ENCODE measurements at places on chromosomes 3 and 15. TPM values are rescaled to one million over a fixed set of nuclear protein-coding genes. Genes with fewer than 3 reads are reported as not detected.

GOLGA8T gene
- polyA plus RNA-seq, result 0.05 TPM

SPRED1 gene
- polyA plus RNA-seq, result 2.3 TPM

PLOD2 gene
- 13.8 TPM for polyA plus RNA-seq

CLDN11 gene
- 0.49 TPM for polyA plus RNA-seq

CD200R1L gene
- polyA plus RNA-seq, result not detected

LEKR1 gene
- polyA plus RNA-seq, result 0.21 TPM

CPNE4 gene
- polyA plus RNA-seq, result 0.08 TPM

BHLHE40 gene
- 185 TPM for polyA plus RNA-seq

GNAT1 gene
- 0.02 TPM for polyA plus RNA-seq

FSIP1 gene
- 0.21 TPM for polyA plus RNA-seq

TMEM108 gene
- 0.41 TPM for polyA plus RNA-seq

SLCO2A1 gene
- polyA plus RNA-seq, result 6.2 TPM

PIGZ gene
- 3.6 TPM for polyA plus RNA-seq

LRRC31 gene
- not detected for polyA plus RNA-seq

HSPBAP1 gene
- polyA plus RNA-seq, result 7.5 TPM

TEX9 gene
- polyA plus RNA-seq, result 2.9 TPM

SMCO1 gene
- not detected for polyA plus RNA-seq

HCLS1 gene
- 6.4 TPM for polyA plus RNA-seq

MOBP gene
- polyA plus RNA-seq, result not detected

PARP3 gene
- polyA plus RNA-seq, result 8.2 TPM

ATP13A4 gene
- polyA plus RNA-seq, result 24.9 TPM

FEM1B gene
- polyA plus RNA-seq, result 12.5 TPM

MESP2 gene
- 0.56 TPM for polyA plus RNA-seq

LMCD1 gene
- 17.2 TPM for polyA plus RNA-seq

GCNT3 gene
- polyA plus RNA-seq, result 8.3 TPM

SNTN gene
- not detected for polyA plus RNA-seq

TMOD3 gene
- 42.8 TPM for polyA plus RNA-seq

CLASP2 gene
- 7.2 TPM for polyA plus RNA-seq

GALK2 gene
- polyA plus RNA-seq, result 5.6 TPM

ZWILCH gene
- 4.5 TPM for polyA plus RNA-seq

FOXB1 gene
- polyA plus RNA-seq, result not detected

CPB1 gene
- 0.21 TPM for polyA plus RNA-seq

CLDN16 gene
- polyA plus RNA-seq, result 0.05 TPM

IQCF5 gene
- not detected for polyA plus RNA-seq

NR2F2 gene
- polyA plus RNA-seq, result 5.0 TPM

MESD gene
- 11.4 TPM for polyA plus RNA-seq

PRC1 gene
- 41.2 TPM for polyA plus RNA-seq

C3orf22 gene
- polyA plus RNA-seq, result not detected

EFCAB12 gene
- polyA plus RNA-seq, result 0.08 TPM

SEMA6D gene
- 0.31 TPM for polyA plus RNA-seq

DCP1A gene
- polyA plus RNA-seq, result 4.6 TPM

AHSG gene
- 0.06 TPM for polyA plus RNA-seq

SPATA12 gene
- polyA plus RNA-seq, result 0.05 TPM

MAP2K1 gene
- polyA plus RNA-seq, result 68.1 TPM

MRAS gene
- 2.4 TPM for polyA plus RNA-seq

SPESP1 gene
- polyA plus RNA-seq, result 1.2 TPM

LRRIQ4 gene
- polyA plus RNA-seq, result not detected

CP gene
- 2.2 TPM for polyA plus RNA-seq

NUP210 gene
- 5.9 TPM for polyA plus RNA-seq

GOLGA6D gene
- polyA plus RNA-seq, result not detected

APPL1 gene
- polyA plus RNA-seq, result 12.8 TPM

Data from esophagus (tissue), 2 donors.